ELR (cell line): ENCODE measurements at places on chromosomes 7 and 10.
A peak's percentile ranks its signal among the peaks of the same experiment; 100 is the strongest.

DNA sequence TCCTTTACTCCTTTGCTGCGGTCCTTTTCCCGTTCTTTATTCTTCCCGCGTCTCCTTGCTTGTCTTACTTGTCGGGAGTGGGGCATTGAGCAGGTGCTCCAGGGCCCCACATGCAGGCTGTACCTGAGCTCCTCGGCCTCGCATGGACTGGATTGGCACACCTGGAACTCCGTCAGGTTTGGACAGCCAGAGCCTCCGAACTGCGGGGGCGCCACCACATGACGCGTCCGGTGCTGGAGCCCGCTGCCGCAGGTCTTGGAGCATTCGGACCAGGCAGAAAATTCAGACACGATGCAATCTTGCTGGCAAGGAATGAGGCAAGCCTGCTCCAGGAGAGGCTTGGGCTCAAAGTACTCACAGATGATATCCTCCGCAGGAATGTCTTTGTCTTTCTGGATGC is 195.7 kb downstream of the THSD7A start:
- no peak for DNase-seq

DNA sequence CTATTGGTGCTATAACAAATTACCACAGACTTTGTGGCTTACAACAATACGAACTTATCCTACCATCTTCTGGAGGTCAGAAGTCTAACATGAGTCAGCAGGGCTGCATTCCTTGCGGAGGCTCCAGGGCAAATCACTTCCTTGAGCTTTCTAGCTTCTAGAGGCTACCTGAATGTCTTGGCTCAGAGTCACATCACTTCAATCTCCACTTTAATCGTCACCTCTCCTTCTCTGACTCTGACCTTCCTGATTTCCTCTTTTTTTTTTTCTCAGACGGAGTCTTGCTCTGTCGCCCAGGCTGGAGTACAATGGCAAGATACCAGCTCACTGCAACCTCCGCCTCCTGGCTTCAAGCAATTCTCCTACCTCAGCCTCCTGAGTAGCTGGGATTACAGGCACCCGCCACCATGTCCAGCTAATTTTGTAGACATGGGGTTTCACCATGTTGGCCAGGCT is 44.6 kb upstream of the ANAPC16 start:
- DNase-seq, result peak; percentile 98

DNA sequence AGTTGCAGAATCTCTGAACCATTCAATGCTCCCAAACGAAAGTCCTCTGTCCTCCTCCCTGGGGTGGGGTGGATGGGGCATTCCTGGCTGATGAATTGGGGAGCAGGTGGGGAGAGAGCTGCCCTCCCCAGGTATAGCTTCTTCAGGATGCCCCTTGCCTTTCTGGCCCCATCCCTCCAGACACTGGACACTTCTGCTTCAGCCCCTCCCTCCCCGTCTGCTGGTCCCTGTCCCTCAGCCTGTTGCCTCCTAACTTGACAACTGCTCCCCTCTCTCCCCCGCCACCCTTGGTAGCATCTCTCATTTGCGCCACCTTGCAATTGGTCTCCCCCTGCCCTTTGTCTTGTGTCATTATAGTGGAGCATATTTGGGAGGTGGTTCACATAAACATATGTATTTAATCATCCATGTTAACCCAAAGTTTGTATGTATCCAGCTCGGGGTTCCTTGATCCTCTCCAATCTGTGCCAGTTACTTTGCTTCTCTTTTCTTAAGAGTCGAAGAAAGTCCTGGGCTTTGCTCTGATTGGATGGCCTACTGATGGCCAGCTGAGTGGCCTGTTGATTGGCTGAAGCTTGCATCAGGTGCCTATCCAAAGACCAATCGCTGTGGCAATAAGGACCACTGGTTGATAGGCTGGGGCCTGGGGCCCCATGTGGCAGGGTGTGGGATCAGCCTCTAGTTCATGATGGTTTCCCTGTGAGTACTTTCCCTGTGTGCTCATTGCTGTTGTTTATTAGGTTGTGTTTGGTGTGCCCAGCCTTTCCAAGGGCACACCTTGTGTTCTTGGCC is 4.0 kb upstream of the GCK start:
- peak; percentile 12 for DNase-seq

- peak; percentile 33 for DNase-seq
Observed at GRCh38 chr10:78802866-78803265, 265.9 kb upstream of the ZMIZ1 start.

GRCh38 chr10:4326647-4327046 is 499.4 kb upstream of the AKR1E2 start:
- no peak for DNase-seq

- DNase-seq, result peak; percentile 58
Observed at GRCh38 chr7:131106681-131107336, 220.9 kb upstream of the MKLN1 start.

- DNase-seq, result no peak
Observed at GRCh38 chr10:86389441-86390193, 23.0 kb upstream of the GRID1 start.

DNA sequence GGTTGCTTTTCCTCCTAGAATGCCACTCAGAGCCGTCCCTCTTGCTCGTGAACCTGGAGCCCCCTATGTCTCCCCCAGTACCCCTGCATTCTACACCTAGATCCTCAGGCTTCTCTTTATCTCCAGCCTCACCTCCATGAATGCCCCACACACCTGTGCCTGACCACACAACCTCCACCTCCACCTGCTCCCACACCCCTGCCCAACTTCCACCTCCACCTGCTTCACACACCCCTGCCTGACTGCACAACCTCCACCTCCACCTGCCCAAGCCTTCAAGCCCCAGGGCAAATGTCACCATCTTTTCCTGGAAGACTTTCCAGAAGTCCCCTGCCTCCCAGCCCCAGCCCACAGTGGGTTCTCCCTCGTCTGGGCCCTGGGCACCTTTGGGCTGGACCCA is 6.9 kb upstream of the LFNG start:
- no peak for DNase-seq

- DNase-seq, result no peak
Observed at GRCh38 chr10:2618690-2619089, 448.7 kb upstream of the PFKP start.

GRCh38 chr10:7134448-7134847 is 276.4 kb downstream of the SFMBT2 start:
- no peak for DNase-seq

DNA sequence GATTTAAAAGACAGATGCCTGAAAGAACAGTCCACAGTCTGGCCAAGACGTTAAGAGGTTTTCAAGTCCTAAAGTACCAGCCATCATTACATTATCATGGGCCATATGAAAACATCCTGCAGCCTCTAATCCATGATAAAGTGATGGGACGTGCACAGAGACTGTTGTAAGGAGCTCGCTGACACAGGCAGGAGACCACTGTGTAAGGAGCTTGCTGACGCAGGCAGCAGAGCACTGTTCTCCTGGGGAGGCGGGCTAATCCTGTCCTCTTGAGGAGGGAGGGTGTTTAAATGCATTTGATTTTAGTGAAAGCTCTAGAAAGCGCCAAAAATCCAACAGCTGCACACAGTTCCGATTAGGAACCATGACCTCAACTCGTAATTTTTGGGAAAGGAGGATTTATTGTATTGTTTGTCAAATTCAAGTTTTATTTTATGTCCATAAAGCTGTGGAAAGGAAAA is 16.9 kb downstream of the SVIL start:
- DNase-seq, result no peak

- DNase-seq, result no peak
Observed at GRCh38 chr7:148850564-148850963, 33.5 kb downstream of the EZH2 start.

DNA sequence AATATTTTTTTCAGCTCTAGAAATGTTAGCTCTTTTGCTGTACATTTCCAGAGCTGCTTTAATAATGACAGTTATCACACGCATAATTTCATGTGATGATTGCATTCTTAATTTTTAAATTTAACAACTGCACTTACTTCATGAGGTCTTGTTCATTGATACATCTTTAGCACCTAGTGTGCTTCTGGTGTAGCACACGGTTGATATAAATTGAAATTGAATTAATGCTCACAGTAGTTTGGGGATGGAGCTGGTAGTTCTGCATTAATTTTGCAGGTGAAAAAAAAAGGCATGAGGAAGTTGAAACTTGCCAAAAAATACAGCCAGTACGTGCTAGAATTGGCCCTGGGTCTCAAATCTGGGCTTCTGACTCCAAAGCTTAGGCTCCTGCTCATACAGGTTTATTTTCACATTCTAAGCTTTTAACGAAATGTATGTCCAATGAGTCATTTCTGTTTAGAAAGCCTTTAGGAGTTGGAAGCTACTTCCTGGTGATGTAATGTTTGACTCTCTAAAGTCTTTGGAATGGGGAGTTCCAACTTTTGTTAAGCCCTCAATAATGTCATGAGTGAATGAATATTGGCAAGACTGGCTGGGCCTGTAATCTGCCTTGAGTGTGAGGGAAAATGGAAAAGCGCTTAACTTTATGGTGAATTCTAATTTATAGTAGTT is 62.5 kb downstream of the DAGLB start:
- peak; percentile 99 for DNase-seq

DNA sequence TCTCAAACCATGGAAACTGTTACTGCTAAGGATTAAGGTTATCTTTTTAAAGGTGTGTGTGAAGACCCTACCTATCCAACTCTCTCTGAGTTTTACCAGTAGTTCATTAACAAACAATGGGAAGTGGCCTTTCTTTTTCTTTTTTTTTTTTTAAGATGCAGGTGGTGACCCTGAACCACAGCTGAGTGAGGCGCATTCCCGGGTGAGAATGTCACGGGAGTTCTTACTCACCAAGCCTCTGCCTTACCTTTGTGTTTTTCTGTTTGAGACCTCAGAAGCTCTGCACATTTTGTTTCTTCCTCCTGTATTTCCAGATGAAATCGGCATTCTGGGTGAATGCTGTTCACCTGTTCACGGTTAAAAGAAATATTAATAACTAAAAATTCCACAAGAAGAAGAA is 2.5 kb downstream of the VIPR2 start:
- no peak for DNase-seq

DNA sequence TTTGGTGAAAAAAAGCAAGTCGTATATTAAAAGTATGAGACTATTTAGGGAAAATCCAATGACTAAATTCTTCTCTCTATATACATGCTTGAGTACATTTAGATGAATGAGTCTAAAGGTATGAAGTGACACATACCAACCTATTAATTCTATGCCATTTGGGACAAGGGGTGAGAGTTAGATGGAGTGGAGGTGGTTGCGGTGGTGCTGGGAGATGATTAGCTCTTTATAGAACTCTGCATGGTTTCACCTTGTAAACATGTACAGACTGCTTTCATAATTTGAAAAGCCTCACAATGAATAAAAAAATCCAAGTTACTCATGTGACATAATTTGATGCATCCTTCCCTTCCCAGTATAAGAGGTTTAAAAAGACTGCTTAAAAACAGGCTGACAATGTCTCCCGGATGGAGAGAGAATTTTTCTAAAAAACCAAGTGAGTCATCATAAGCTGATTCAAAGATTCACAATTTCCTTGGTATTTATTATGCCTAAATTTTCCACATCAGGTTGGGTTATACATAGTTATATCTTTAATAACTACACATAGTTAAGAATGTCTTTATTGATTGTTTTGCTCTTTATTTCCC is 572.8 kb downstream of the REEP3 start:
- DNase-seq, result no peak

DNA sequence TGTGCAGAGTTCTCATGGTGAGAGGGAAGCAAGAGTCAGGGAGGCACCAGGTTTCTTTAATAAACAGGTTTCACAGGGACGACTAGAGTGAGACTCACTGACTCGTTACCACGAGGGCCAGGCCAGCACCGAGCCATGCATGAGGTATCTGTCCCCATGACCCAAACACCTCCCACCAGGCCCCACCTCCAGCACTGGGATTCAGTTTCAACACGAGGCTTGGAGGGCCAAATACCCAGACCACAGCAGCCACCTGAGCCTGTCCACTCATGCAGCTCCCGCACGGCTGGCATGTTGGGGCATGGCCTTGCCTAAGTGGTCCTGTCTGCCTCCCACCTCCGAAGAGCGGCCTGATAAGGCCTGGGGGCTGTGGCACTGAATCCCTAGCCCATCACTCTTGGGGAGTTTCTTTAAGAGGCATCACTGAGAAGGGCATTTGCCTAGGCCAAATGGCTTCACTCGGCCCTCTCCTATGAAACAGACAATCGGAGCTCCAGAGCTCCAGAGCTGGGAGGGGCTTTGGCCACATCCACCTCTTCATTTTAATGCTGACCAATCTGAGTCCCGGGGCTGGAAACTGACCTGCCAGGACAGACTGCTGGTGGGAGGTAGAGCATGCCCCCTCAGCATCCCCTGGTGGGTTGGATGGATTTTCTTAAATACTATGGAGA is 157.8 kb downstream of the DNAJB6 start:
- DNase-seq, result no peak

DNA sequence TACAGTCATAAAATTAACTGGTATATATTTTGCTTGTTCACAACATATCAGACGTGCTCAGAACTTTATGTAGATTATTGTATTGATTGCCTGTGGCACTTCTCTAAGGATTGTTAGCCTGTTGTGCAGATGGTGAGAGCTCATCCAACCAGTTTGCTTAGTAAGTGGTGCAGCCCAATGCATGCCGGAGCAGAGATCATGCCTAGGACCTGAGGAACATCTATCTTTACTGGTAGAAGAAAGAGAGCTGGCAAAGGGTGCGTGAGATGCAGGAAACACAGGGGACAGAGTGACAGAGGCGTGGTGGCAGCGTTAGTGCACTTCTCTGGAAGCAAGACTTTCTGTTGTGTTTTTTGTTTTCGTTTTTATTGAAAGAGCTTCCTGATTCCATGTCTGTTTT is 35.9 kb downstream of the CCM2 start:
- DNase-seq, result no peak

- no peak for DNase-seq
Observed at GRCh38 chr7:21214657-21215056, 213.2 kb upstream of the SP4 start.

DNA sequence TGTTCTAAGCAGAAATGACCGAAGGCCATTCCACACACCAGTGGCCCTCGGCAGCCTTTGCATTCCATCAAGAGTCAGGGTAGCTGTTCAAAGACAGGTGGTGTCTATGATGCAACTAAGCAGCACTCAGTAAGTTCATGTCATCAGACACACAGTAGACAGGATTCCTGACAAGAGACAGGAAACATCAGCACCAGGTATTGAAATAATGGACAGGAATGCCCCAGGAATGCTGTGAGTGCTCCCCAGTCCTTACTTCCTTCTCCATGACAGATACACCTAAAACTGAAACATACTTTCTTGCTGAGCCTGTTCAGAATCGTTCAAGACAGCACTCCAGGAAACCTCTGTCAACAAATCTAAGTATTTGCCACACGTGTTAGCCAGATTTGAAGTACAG is 204.4 kb downstream of the TPST1 start:
- DNase-seq, result no peak

- DNase-seq, result no peak
Observed at GRCh38 chr7:4809091-4809591, 33.7 kb downstream of the AP5Z1 start.

DNA sequence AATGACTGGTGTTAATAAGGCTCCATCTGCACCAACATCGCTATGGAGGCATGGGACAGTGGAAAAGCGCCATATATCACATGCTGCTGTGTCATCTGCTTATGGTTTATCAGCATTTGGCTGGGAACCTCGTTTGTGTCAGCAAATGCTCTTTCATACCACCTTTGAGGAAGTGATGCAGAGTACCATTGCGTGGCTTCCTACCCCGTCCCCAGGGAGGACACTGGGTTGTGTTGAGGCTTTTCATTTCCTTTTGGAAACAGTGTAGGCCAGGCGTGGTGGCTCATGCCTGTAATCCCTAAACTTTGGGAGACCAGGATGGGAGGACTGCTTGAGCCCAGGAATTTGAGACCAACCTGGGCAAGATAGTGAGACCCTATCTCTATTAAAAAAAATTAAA is 6.8 kb downstream of the TACR2 start:
- no peak for DNase-seq
